Stimulated activated CD8-positive, alpha-beta memory T cell treated with anti-CD3 and anti-CD28 coated beads, Interleukin-4, amount 100 ng/mL, for 4 hours (primary cell): ENCODE measurements at places on chromosomes 2 and 18.

DNA sequence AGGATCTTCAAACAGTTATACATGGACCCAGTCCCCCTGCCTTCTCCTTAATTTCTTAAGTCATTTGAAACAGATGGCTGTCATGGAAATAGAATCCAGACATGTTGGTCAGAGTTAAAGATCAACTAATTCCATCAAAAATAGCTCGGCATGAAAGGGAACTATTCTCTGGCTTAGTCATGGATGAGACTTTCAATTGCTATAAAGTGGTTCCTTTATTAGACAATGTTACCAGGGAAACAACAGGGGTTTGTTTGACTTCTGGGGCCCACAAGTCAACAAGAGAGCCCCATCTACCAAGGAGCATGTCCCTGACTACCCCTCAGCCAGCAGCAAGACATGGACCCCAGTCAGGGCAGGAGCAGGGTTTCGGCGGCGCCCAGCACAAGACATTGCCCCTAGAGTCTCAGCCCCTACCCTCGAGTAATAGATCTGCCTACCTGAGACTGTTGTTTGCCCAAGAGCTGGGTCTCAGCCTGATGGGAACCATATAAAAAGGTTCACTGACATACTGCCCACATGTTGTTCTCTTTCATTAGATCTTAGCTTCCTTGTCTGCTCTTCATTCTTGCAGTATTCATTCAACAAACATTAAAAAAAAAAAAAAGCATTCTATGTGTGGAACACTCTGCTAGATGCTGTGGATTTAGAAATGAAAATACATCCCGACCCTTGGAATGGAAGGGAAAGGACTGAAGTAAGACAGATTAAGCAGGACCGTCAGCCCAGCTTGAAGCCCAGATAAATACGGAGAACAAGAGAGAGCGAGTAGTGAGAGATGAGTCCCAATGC is 4.6 kb downstream of the TTR start:
- no peak for DNase-seq

- no peak for DNase-seq
Measured at GRCh38 chr18:3219241-3219630, 532 bp downstream of the MYOM1 start.

DNA sequence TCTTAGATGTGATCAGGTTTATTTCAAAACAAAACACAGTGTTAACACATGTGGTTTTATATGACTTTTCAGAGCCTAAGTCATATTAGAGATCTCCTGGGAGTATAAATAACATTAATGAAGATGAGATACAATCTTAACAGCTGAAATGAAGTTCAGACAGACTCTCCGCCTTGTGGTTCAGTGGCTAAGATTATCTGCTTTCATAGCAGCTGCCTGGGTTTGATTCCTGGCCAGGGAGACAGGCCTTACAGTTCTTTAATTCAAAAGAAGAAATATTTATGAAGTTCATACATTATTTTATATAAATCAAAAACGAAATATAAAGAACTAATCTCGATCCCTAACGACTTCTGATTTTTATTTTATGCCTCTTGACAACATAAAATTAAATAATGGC is 35.2 kb upstream of the TTC32 start:
- DNase-seq, result no peak

DNA sequence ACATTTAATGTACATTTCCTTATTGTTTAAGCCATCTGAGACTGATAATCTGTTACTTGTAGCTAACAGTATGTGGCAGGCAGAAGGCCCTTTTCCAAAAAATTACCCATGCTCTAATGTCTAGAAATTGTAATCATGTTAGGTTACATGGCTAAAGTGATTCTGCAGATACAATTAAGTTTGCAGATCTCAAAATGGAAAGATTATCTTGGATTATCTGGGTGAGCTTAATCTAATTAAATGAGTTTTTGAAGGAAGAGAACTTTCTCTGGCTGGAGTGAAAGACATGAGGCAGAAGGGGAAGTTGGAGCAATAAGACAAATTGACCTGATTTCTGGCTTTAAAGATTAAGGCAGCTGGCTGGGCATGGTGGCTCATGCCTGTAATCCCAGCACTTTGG is 76.3 kb downstream of the MBD2 start:
- no peak for DNase-seq

GRCh38 chr2:119486196-119486827 is 38.0 kb downstream of the SCTR start:
- no peak for DNase-seq

GRCh38 chr2:53787614-53788289 is 908 bp downstream of the ERLEC1 start:
- no peak for DNase-seq

GRCh38 chr2:167862782-167863181 is 384.6 kb downstream of the STK39 start:
- no peak for DNase-seq

DNA sequence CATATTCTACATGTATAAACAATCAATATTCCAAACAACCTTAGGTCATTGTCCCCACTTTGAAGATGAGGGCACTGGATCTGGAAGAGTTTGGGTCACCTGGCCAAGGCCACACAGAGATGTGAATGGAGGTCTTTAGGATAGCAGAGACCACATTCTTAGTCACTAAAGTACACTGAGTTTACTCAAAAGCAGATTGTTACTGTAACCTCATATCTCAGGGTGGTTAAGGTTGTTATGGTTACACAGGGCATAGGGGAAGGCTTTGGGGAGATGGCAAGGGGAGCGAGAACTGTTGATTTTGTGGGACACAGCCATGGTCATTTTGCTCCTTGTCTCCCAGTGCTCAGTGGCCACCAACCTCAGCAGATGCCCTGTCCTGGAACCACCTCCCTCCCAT is 109.4 kb downstream of the GATA6 start:
- no peak for DNase-seq

DNA sequence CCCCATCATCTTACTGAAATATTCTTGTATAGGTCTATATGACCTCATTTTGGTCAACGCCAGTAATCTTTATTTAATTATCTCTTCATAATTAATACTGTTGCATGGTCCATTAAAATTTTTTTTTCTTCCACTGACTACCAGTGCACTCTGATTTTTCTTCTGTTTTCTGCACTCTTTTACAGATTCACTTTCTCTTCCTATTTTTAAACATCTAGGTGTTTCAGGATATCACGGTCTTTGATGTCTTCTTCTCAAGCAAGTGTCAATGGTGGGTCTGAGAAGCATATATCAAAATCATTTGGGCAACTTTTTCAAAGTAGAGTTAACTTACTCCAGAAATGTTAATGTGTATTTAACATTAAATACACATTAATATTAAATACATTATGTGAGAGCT is 51.4 kb downstream of the CCDC141 start:
- no peak for DNase-seq

- DNase-seq, result no peak
Measured at GRCh38 chr2:27118525-27119329, at the start of gene CGREF1. TSS of gene CGREF1 (minus strand) at chr2:27119128. CDS start at chr2:27104366, 14,762 bp downstream.

GRCh38 chr2:5798084-5798483 is 105.9 kb downstream of the SOX11 start:
- no peak for DNase-seq

GRCh38 chr2:128560718-128561117 is 242.1 kb upstream of the HS6ST1 start:
- DNase-seq, result no peak

DNA sequence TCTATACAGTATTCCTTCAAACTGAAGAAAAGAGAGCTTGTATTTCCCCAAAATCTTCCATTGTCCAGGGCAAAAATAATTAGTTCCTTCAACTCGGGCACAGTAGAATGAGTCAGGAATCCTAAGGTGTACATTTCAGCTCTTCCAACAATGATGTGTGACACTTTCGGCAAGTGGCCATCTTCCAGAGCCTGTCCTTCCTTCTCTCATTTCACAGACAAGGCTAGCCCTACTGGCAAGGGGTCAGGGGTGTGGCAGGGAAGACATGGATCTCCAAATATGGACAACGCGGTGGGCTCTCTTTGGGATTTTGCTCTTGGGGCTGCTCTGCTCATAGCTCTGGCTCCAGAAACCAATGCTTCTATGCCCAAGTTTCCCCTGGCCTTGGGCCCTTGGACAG is 6.0 kb downstream of the B4GALT6 start:
- DNase-seq, result no peak

GRCh38 chr2:235446082-235446481 is 47.8 kb upstream of the AGAP1 start:
- DNase-seq, result no peak

DNA sequence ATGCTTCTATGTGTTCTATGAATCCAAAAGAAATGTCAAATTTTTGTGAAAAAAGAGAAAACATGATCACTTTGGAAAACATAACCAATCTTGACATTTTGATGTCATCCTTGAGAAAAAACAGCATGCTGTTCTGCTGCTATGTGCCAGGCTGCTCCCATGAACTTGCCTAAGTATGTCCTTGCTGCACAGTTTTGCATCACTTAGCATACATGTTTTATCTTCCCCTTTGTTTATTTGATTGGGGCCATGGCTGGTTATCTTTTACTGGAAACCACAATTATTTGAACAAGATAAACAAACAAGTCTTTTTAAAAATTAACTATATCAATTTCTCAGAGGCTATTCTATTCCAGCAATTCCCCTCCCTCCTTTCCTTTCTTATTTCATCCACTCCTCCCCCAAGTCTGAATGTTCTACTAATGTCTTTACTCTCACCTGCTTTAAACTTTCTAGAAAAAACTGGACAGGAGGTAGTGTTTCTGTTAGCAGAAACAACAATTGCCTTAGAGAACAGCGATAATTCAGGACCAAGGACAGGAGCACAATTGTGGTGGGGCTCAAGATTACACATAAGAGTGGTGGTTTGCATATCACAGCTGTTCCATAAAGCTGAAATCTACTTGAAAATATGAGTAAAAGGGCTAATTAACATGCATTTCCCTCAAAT is 6.7 kb downstream of the AOX1 start:
- DNase-seq, result no peak

DNA sequence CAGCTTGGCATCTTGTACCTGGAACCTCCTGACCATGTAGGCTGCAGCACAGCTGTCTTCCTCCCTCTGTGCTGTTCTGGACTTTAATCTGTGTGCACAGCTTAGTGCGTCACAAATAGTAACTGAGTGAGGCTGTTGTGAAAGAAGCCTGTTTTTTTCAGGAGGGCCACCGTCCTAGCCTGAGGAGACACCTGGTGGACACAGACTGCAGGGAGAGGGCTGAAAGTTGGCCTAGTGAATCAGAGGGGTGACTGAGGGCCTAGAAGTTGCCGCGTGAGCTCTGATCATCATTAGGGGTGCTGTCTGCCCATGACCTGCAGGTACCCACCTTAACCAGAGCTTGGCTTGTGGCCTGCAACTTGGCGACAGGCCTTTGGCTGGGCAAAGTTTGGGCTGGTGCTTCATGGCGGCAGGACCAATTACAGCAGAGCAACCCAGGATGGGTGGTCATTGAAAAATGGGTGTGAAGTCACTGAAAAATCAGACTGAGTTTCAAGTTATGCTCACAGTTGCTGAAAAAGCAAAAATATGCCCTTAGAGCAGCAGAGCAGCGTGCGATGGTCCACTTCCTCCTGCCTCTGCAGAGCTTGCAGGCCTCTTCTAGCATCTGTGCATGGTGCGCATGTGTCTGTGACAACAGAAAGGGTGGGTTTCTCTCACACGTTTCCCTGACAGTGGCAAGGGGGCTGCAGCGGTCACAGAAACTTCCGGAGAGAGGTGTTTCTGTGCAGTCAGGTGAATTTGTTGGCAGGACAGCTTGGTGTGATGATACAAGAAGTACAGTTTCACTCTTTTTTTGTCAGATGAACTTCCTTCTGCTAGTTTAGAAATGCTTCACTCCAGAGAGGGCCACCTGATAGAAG is 9.6 kb downstream of the GDF7 start:
- DNase-seq, result no peak

- DNase-seq, result no peak
Measured at GRCh38 chr18:5853253-5853652, 42.1 kb downstream of the TMEM200C start.

DNA sequence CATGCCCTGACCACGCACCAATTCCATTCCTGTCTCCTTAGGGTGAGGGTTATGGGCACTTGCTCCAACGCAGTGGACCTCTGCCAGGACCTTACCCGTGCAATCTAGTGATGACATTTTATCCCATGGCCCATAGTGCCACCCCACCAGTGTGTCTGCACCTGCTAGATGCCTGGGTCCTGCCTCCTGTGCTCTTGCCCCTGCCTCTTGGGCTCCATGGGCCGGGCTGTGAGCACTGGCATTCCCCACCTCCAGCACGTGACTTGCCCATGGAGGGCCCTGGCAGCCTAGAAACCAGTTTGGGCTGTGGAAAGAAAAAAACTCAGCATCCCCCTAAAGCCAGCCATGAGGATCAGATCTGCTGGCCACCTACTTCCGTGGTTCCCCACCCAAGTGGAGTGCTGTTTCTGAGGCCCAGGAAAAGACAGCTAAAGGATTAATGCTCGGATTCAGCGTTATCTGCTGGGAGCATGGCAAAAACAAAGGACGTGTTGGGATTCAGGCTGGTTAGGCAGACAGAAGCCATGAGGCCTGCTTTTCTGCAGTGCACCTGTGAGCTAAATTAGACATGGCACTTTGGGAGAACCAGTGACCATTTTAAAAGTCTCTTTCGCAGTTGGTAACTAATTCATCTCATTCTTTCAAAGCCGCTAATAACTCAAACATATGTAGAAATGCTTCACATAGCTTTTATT is 129.2 kb downstream of the ALPK2 start:
- DNase-seq, result no peak

DNA sequence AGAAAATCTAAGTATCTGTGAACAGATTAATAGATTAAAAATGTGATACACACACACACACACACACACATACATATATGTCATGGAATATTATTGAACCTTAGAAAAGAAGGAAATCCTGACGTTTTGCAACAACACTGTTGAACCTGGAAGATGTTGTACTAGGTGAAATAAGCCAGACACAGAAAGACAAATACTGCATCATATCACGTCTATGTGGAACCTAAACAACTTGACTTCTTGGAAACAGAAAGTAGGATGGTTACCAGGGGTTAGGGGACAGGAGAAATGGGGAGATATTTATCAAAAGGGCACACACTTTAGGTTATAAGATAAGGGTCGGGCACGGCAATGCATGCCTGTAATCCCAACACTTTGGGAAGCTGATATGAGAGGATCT is 698.4 kb upstream of the ID2 start:
- DNase-seq, result no peak

DNA sequence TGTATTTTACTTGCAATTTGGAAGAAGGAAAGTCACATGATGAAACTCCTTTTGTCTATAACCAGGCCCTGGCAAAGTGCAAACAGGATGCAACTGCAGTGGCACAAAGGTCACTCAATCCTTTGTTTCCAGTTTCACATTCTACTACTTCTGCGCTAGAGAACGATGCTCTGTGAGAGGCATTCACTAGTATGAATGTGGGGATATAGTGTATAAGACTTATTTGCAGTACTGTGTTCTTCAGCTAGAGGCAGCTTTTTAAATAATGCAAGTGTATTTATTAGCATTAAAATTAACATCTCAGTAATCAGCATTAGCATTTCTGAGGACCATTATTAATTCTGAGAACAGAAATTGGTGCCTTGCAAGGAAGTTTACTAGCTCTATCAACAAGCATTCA is 68.9 kb downstream of the PRPF40A start:
- no peak for DNase-seq
